GM12892 (cell line): ENCODE measurements at places on chromosomes 4 and X.

DNA sequence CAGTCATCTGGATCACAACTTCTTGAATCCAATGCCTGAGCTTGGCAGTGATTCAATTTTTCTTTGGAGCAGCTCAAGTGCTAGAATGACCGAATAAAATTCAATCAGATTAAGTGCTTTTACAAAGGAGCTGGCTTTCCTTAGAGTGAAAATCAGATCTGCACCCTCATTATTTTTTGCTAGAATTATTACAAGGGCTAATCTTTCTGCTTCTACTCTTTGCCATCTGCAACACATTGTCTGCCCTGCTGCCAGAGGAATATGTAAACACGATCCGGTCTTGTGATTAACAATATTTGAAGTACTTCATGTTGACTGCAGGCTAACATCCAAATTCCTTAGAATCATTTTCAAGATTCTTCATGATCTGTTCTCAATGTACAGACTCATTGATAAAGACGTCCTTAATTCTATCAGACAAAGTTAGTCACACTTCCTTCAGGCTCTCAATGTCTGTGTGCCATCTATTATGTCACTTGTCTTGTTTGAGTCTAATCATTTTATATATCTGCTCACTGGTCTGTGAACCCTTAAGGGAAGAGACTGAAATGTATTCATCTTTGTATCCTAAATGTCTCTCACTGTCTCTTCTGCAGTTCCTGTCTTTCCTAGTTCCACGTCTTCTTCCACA, 531.2 kb downstream of the GALNTL6 start:
- no peak for DNase-seq

DNA sequence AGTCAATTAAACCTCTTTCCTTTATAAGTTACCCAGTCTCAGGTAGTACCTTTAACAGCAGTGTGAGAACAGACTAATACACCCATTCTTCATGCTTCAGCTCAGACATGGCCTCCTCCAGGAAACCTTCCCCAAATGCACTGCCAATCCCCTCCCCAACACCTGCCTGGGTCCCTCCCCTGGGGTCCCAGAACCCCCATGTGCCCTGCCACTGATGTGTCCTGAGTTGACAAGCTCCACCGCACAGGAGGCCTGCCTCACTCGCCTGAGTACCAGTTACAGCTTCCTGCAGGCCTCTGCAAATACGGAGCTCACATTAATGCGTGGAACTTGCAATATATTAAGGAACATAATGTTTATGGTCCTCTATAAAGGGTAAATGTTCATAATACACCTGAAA, 34.9 kb upstream of the CRMP1 start:
- no peak for DNase-seq

DNA sequence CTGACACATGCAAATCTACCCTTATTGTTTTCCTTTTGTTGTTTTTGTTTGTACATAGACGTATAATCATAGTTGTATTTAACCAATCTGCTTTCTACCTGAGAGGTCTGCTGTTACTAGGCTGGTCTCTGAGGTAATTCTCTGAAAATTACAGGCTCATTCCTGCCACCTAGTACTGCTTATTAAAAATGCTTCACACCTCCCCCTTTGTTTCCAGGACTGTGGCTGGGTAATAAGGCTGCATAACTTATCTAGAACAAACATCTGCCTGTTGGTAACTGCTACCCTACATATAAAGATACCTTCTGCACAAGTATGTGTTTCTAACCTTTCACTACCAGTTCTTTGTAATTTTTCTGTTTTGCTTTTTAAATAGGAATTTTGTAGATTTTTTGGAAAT, 34.2 kb downstream of the COX7B2 start:
- DNase-seq: no peak

DNA sequence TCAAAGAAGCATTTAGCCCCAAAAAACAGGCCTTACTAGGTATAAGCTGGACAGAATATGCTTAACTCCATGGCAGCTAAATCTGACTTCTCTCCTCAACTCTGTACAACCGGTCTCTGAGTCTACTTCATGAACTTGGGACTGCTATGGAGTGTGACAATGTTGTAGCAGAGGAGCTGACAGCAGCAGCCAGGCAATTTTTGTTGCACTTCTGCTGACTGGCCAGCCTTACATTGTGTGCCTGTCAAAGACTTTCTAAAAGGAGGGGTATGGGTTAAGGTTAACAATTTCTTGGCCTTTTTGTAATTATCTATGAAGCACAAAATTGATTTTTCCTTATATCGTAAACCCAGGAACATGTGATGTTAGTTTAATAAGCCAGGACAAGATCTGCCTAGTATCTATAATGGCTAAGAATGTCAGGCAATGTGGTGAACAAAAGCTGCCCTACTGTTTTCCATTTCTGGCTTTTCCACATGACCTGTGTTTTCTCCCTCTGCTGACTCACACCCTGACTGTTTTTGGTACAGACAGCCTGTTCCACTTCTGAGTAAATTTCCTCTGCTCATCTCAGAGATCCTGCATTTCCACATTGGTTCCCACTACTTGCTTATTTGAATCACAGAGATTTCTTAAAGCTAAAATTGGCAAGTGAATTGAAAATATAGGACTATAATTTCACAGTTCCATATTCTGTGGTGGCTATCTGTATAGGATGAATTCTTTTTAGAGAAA, 9.3 kb downstream of the NOX1 start:
- DNase-seq: no peak

DNA sequence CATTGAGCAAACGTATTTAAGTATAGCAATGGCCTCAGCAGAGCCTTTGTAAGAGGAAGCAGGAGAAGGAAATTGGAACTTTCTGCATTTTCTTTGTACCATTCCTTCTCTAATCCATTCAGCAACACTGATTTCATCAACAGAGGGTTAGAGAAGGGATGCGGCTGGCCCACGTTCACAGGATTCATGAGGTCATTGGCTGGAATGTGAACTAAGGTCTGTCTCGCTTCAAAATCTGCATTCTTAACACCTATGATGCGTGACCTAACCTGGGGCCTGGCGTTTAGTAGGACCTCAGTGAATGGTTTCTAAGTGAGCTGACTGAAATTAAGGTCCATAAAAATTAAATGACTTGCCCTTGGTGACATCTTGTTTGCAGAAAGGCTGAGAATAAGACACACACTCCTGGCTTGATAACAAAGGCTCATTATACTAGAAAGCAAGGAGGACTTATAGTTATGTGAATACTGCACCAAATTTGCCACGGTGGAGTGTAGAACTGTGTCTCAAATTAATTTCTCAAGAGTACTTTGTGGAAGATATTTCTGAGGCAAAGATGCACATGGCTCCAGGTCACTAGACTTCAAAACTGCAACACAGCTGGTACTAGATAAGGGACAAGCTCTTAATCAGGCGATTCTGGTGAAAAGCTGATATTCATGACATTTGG, 25.4 kb downstream of the FGFBP1 start:
- no peak for DNase-seq

- DNase-seq: no peak
Measured at GRCh38 chrX:12894074-12895030, 12.1 kb upstream of the TLR8 start.

- DNase-seq: no peak
Measured at GRCh38 chr4:28179126-28179525, 1318.5 kb downstream of the STIM2 start.

- no peak for DNase-seq
Measured at GRCh38 chr4:52951016-52951415, 88.9 kb downstream of the RASL11B start.

GRCh38 chr4:120354381-120354780, 287.7 kb upstream of the MAD2L1 start:
- DNase-seq: no peak

- no peak for DNase-seq
Measured at GRCh38 chr4:3176367-3177229, 72.4 kb upstream of the MSANTD1 start.

- no peak for DNase-seq
Measured at GRCh38 chr4:78065508-78066192, 8.5 kb downstream of the FRAS1 start.

- DNase-seq: no peak
Measured at GRCh38 chrX:104935581-104935980, 284.9 kb downstream of the TEX13A start.

GRCh38 chr4:145690610-145691009, 10.7 kb downstream of the C4orf51 start:
- no peak for DNase-seq

GRCh38 chr4:1246111-1246881, 2.6 kb downstream of the CTBP1 start:
- DNase-seq: peak; percentile 39

DNA sequence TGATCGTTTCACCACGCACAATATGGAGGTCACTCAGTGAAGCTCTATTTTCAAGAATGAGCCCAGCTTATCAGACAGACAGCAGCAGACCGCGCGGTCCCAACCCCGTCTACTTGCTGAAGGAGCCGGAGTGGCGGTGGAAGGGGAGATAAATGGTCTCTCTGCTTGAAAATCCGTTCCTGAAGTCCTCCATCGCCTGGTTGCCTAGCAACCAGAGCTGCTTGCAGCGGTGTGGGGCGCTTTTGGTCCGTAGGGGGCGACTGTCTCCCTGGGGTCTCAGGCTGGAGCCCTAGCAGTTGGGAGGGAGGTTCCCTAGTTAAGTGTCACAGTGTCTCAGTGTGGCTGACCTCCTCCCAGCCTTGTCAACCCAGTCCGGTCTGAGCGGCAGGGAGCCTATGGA, 8.3 kb upstream of the DLG3 start:
- DNase-seq: no peak

DNA sequence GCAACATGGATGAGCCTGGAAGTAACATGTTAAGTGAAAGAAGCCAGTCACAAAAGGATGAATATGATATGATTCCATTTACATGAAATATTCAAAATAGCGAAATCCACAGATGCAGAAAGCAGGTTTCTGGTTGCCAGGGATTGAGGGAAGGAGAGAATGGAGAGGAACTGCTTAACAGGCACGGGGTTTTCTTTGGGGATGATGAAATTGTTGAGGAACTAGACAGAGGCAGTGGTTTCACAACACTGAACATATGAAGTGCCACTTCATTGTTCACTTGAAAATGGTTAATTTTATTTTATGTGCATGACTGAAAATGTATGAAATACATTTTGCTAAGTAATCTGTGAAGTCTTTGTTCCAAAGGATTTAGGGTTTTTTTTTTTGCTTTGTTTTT, 182.5 kb upstream of the TBL1X start:
- DNase-seq: no peak

DNA sequence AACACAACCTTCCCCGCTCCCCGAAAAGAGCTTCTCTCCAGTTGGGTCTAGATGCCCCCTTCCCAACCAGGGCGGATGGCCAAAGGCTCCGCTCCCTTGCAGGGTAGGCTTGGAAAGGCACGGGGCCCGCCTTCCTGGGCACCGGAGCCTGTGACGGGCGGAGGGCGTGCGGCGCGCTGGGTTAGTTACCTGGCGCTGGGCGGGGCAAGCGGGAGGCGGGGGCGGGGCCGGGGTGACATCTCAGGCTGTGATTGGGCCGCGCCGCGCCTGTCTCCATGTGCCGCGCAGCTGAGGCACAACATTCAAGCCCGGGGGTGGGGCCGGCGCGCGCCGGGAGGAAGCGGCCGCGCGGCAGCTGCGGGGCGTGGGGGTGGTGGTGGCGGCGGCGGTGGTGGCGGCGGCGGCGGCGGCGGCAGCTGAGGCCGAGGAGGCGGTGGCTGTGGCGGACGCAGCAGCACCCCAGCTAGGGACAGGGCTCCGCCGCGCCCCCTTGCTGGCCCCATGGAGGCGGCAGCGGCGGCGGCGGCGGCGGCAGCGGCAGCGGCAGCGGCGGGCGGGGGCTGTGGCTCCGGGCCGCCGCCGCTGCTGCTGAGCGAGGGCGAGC, at the start of gene REPS2:
REPS2 (plus strand) TSS at position 298 of the 604 bp plus-strand sequence; CDS start at position 502, 204 bp downstream.
- peak; percentile 65 for DNase-seq

- no peak for DNase-seq
Measured at GRCh38 chr4:27662426-27662825, 801.8 kb downstream of the STIM2 start.

DNA sequence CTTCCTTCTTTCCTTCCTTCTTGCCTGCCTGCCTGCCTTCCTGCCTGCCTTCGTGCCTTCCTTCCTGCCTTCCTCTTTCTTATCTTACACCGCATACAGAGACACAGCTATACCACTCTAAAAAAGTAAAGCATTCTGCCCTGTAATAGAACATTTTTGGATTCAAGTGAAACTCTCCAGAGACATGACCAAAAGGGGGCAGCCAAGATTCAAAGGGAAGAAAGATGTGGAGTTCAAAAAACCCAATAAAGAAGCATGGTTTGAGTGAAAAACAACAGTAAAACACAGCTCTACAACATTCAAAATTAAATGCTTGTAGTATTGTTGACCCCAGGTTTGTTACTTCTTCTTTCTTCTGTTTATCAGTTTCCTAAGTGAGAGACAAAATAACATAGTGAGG, 914.9 kb upstream of the PCDH7 start:
- DNase-seq: no peak

DNA sequence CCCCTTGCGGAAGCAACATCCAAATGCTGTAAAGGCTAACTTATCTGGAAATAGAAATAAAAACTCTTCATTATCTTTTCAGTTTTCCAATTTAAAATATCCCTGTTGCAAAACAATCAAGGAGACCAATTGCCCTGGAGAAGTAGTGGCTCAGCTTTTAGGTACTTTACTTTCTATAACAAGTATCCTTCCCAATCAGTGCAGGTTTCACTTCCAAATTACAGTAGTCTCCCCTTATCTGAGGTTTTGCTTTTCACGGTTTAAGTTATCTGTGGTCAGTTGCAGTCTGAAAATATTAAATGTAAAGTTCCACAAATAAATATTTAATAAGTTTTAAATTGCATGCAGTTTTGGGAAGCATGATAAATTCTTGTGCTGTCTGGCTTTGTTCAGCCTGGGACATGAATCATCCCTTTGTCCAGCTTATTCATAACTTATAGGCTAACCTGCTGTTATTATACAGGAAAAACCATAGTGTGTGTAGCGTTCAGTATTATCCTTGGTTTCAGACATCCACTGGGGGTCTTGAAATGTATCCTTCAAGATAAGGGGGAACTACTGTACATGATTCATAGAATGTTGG, 973.1 kb upstream of the GRID2 start:
- no peak for DNase-seq

DNA sequence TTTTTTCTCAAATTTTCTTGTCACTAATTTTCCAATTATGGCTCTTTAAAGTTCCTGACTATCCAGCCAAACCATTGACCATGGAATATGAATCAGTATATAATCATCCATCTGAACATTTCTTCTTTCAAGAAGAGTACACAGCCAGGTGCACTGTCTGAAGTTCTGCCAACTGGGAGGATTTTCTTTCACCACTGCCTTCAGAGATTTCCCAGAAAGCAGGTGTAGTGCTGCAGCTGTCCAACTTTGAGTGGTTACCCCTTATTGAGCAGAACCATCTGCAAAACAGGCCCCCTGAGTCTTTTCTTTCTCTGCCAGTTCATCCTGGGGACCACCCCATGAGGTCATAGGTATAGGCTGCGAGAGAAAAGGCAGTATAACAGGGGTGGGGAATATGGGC, 1213.2 kb downstream of the RAPGEF2 start:
- no peak for DNase-seq

DNA sequence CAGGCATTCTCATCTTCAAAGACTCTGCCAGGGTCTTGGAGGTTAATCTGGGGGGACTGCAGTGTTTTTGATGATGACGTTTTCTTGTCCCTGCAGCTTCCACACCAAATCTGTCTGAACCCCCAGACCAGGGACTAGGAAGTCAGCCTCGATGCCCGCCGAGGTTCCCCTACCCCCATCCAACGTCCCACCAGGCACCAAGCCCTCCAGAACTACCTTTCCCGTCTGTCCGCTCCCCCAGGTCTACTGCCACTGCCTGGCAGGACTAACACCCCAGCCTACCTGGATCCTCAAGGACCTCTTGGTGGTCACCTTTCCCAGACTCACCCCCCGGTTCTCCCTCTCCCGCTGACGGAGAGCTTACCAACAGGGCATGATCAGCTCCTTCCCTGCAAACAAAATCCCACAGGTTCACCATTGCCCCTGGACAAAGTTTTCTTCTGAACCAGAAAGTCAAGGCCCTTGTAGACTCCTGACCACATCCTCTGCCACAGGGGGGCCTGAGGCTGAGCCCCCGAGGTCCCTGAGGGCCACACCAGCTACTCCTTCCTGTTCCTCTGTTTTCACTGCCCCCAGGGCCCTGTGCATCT, 40.9 kb downstream of the HMX1 start:
- DNase-seq: no peak
